ENCODE measurements at places on chromosomes 12 and 14.

DNA sequence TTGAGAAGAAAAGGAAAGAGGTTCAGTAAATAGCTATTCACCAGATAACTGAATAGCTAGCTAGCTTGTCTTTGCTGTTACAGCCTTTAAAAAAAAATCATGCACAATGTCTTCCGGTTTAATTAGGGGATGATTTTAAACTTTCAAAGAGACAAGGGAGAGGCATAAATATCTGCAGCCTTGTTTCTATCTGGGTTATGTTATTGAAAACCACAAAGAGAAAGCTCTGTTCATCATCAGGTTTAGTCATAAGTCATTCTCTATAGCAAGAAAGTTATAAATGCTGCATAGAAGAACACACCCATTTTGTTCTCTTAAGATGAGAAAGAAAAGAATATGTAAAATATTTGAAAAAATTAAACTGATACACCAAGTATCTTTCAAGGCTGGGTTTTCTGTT lies 1046.9 kb downstream of the AACS start:
- DNase-seq = no peak

DNA sequence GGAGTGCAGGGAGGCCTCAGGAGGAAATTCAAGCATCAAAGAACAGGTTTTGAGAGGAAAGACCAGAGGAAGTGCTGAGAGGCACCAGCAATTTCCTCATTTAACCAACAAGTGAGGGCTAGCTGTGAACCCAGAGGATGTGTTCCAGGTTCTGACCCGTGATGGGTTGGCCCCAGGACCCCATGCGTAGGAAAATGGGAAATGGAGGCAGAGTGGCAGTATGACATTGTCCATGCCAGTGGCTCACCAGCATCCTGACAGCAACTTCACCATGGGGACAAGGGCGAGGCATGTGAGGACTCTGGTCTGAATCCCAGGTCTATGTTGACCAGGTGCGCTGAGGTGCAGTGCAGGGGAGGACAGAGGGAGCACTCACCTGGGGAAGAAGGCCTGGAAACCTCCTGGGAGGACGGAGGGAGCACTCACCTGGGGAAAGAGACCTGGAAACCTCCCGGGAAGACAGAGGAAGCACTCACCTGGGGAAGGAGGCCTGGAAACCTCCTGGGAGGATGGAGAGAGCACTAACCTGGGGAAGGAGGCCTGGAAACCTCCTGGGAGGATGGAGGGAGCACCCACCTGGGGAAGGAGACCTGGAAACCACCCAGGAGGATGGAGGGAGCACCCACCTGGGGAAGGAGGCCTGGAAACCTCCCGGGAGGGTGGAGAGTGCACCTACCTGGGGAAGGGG lies 6.7 kb upstream of the CACNA2D4 start:
- no peak for DNase-seq

DNA sequence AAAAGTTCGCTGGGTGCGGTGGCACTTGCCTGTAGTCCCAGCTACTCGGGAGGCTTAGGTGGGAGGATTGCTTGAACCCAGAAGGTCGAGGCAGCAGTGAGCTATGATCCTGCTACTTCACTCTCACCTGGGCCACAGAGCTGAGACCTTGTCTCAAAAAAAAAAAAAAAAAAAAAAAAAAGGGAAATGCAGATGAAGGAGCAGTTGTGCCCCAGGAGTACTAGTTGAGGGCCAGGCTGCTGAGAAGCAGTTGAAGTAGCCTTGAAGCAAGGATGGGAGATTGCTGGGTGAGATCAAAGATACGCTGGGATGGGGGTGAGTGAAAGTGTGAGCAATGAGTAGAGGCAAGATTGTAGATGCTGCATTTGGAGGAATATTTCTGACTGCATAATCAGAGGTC lies 93.4 kb upstream of the DNM1L start:
- no peak for DNase-seq

DNA sequence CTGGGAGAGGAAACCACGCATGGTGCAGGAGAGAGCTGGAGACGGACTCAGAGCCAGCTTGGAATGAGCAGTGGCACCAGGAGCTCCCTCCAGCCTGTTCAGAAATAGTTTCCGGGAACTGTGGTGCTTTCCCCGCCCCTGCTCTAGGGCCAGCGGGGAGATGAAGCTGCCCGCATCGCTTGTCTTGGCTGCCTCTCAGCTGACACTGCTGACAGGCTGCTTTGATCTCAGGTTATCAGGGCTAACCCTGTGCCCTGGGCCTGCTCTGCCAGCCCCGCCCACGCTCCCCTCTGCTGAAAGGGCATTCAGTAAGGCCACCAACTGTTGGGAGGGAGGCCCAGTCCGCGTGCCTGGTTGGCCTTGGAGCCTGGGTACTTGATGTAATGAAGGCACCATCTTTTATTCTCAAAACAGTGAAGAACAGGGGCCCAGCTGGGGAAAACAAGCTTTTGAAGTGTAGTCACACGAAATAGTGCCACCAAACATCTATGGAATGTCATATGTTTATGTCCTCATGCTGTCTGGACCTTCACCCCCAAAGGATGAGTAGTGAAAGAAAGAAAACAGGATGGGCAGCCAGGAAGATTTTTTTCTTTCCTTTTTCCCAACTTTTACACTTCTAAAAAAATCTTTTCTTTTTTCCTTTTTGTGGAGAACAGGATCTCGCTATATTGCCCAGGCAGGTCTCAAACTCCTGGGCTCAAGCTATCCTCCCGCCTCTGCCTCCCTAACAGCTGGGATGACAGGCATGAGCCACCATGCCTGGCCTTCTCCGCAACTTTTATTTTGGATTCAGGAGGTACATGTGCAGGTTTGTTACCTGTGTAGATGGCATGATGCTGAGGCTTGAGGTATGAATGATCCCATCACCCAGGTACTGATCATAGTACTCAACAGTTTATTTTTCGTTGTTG lies 115.9 kb upstream of the TBX3 start:
- no peak for DNase-seq

- no peak for DNase-seq
These were observed 117.9 kb downstream of the DPF3 start for GRCh38 chr14:72775923-72776554.

GRCh38 chr12:57051011-57051410 lies 1.1 kb upstream of the MYO1A start:
- no peak for DNase-seq

DNA sequence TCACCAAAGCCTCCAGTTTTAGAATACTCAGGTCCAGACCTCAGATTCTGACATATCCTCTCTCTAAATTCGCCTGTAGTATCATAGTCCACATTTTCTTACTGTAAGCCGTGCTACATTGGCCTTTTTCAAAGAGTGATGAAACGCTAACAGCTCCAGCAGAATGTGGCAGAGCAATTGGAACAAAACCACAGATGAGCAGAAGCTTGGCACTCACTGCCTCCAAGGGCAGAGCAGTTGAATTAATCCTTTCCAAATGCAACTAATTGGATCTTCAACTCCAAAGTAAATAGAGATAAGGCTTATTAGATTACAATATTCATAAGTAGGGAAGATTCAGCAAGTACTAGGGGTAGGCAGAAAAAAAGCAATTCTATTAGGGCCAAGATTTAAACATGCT lies 128.3 kb downstream of the SLC35F4 start:
- no peak for DNase-seq

- DNase-seq = no peak
These were observed 396.7 kb upstream of the PDE3A start for GRCh38 chr12:19971361-19972280.

DNA sequence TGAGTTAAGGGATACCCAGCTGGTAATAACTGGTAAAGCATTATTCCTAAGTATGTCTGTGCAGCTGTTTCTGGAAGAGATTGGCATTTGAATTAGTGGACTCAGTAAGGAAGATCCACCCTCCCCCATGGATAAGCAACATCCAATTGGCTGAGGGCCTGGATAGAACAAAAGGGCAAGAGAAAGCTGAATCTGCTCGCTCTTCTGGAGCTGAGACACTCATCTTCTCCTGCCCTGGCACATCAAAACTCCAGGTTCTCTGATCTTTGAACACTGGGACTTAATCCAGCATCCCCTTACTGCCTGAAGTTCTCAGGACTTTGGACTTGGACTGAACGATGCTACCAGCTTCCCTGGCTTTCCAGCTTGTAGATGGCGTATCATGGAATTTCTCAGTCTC lies 63.1 kb upstream of the CNOT2 start:
- DNase-seq = no peak

DNA sequence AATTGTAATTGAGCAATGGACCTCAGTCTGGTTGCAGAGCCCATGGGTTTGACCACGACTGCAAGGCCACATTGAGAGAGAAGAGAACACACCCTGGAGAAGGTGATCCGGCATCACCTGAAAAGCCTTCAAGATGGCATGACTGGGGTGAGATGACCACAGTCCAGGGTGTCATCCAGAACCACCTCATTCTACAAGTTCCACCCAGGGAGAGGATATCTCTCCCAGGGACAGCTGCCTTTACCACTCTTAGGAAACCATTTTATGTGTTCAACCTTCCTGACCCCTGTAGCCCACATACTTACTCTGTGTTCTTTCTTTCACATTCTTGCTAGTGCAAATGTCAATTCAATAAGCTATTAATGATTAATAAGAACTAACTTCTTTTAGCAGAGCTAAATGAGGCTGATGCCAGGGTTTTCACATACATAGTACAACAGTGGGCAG lies 43.4 kb upstream of the CPM start:
- DNase-seq = no peak

All from RWPE1 (cell line).